ENCODE measurements at places on chromosomes 2 and 18.

- no peak for DNase-seq
Observed at GRCh38 chr2:41000374-41000773, 548.5 kb upstream of the SLC8A1 start.

DNA sequence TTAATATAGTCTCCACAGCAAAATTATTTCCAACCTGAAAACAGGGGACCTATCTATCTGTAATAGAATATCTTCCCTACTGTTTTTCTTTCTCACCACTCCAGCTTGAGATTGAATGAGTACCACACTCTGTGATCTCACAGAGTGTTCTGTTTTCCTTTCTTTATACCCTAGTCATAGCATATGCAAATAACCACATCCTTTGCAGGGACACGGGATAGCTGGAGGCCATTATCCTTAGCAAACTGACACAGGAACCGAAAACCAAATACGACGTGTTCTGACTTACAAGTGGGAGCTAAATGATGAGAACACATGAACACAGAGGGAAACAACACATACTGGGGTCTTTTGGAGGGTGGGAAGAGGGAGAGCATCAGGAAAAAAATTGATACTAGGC is 224.7 kb downstream of the SLC8A1 start:
- DNase-seq = no peak

DNA sequence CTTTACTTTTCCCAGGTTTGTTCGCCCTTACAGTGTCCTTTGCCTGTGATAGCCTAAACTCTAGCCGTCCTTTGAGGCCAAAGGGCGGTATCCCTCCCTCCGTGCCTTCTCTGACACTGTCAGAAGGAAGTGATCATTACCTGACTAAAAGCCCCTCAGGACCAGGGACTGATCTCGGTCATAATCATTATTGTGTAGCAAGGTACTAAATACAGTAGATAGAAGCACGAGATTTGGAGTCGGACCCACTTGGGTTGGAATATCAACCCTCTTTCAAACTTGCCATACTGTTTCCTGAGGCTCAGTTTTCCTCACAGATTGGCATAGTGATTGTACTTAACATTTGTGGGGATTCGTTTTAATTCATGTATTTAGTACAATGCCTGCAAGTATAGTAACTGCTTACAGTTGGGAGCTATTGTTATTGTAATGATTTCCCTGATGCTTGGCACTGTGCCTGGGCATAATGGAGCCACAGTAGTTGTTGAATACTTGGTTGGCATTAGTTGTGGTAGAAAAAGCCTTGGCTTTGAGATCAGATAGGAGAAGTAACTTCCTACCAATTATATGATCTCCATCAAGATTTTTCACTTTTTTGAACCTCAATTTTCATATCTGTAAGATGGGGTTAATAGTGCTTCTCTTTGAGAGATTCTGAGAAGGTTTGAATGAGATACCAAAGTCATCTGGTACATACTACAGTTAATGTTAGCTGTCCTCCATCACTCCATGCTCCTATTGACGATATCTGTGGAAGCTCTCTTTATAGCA is 836 bp downstream of the STK11IP start:
- DNase-seq = no peak

DNA sequence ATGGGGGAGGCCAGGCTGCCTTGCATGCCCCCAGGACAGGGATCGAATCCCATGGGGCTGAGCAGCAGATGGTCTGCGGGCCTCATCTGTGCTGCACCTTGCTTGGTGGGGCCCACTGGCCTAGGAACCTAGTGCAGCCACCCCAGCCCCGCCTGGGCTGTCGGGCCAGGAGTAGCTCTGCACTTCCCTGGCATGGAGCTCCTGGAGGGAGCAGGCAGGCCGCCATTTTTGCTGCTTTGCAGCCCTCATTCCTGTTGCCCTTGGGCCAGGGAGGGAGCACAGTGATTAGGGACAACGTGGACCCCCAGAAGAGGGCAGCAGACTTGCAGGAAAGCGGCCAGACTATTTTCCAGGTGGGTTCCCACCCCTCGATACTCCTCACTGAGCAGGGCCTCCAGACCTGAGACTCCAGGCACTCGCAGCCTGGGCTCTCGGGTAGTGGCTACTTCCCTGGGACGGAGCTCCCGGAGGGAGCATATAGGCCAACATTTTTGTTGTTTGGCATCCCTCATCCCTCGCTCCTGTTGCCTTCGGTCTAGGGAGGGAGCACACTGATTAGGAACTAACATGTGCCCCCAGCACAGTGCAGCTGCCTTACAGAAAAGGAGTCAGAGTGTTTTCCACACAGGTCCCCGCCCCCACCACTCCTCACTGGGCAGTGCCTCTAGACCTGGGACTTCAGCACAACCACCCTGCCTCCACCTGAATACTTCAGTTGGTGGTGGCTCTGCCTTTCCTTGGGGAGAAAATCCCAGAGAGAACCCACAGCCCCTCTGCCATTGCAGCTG is 99.5 kb downstream of the MAIP1 start:
- no peak for DNase-seq

- no peak for DNase-seq
Observed at GRCh38 chr2:206708286-206708685, 9.9 kb downstream of the DYTN start.

GRCh38 chr2:46679761-46680160 is 200.4 kb downstream of the TMEM247 start:
- no peak for DNase-seq

DNA sequence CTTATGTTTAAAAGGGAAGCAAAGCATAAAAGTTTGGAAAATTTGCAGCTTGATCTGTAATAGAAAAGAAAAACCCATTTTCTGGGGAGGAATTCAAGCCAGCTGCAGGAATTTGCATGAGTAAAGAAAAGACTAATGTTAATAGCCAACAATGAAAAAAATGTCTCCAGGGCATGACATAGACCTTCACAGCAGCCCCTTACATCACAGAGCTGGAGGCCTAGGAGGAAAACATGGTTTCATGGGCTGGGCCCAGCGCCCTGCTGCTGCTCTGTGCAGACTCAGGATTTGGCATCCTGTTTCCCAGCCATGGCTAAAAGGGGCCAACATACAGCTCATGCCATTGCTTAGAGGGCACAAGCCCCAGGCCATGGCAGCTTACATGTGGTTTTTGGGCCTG is 411.6 kb upstream of the MC4R start:
- DNase-seq = no peak

- DNase-seq = peak; percentile 47
Observed at GRCh38 chr2:227411320-227411989, 23.7 kb upstream of the SCYGR1 start.

DNA sequence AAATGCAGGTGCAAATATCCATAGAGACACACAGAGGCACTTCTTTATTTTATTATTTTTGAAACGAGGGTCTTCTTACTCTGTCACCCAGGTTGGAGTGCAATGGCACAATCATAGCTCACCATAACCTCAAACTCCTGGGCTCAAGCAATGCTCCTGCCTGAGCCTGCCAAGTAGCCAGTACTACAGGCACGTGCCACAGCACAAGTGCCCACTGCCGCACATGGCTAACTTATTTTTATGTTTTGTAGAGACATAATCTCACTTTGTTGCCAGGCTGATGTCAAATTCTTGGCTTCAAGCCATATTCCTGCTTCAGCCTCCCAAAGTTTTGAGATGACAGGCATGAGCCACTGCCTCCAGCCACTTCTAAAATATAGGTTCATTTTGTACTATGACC is 537.6 kb downstream of the THSD7B start:
- no peak for DNase-seq

GRCh38 chr18:12657684-12658425 is at the start of gene SPIRE1:
Gene SPIRE1 (minus strand): TSS chr18:12658107. CDS start chr18:12657866, 241 bp downstream.
- peak; percentile 36 for DNase-seq

DNA sequence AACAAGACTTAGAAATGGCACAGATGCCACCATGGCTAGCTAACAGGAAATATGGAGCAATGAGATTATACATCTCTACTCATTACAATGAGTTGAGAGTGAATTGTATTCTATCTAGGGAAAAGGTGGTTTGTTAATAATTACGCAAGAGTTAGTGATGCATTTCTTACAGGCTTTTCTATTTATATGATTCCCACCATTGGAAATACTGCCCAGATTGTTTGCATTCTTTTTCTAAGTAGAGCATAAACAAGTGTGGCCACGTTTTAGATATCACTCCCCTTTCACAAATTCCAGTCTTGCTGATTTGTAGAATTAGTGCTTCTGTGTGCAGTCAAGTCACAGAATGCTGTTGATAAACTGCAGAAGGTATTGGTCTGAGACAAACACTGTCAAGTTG is 56.6 kb downstream of the ZNF804A start:
- DNase-seq = no peak

GRCh38 chr2:205984381-205984780 is 101.6 kb downstream of the INO80D start:
- DNase-seq = no peak

- DNase-seq = no peak
Observed at GRCh38 chr2:186503827-186504606, 18.0 kb downstream of the ZC3H15 start.

DNA sequence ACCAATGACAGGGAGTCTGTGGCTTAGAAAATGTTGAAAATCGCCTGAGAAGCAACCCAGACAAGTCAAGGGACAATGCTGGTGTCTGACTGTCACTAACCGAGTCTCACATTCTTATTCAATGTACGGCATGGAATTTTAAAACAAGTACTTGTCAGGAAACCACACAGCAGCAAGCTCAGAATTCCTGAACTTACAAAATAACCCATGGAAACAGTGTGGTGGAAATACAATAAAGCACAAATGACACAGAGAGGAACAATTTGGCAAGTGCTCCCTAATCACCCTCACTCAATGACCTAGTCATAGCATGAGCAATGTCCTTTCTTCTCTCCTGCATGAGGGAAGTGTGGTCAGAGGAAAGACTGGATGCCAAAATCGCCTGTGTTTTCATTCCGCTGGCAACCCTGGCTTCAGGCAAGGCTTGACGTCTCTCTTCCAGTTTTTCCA is 154.0 kb downstream of the SATB2 start:
- no peak for DNase-seq

GRCh38 chr18:70553245-70553935 is 264.5 kb downstream of the SOCS6 start:
- no peak for DNase-seq

DNA sequence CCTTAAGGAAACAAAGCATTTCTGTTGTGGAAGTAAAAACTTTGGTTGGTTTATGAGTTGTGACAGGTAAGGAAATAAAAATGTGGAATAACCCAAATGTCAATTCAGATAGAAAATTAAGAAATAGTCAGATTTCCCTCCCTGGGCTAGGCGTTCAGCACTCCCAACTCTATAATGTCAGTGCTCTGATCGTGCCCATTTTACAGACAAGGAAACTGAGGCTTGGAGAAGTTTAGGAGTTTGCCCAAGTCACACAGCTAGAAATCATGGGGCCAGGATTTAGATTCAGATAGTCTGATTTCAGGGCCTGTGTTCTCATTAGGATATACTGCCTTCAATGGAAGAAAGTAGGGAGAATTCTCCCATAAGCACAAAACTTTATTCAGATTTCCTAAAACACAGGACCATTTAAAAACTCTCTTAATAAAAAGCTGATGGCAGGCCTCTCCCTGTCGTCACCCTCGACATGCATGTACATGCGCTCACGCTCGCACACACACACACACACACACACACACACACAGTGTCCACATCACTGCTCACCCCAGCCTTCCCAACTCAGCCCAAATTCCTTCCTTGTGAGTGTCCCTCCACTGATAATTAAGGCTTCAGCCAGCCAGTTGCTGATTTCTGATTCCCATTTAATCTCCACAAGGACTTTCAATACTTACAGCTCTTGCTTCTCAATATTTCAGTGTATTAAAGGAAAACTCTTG is 49.1 kb upstream of the SLC14A2 start:
- DNase-seq = no peak

GRCh38 chr2:71070294-71071093 is 2.0 kb downstream of the NAGK start:
- no peak for DNase-seq

GRCh38 chr18:57942493-57942892 is 101.5 kb upstream of the NEDD4L start:
- no peak for DNase-seq

GRCh38 chr18:23852236-23853045 is 162.1 kb upstream of the TTC39C start:
- no peak for DNase-seq

DNA sequence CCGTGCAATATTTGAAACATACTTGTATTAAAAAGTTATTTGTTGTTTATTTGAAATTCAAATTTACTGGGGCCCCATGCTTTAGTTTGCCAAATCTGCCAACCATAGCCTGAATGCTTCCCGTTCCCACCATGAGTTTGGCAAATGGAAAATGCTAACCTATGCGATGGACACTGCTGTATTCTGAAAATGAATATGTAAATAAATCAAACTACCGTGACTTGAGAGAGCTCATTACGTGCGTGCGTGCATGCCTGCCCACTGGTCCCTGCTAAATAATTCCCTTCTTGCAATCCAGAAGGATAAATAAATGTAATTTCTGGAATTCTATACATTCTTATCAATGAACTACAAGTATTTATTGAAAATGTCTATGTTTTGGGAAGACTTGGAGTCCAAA is 3.2 kb downstream of the BOD1L2 start:
- DNase-seq = no peak

DNA sequence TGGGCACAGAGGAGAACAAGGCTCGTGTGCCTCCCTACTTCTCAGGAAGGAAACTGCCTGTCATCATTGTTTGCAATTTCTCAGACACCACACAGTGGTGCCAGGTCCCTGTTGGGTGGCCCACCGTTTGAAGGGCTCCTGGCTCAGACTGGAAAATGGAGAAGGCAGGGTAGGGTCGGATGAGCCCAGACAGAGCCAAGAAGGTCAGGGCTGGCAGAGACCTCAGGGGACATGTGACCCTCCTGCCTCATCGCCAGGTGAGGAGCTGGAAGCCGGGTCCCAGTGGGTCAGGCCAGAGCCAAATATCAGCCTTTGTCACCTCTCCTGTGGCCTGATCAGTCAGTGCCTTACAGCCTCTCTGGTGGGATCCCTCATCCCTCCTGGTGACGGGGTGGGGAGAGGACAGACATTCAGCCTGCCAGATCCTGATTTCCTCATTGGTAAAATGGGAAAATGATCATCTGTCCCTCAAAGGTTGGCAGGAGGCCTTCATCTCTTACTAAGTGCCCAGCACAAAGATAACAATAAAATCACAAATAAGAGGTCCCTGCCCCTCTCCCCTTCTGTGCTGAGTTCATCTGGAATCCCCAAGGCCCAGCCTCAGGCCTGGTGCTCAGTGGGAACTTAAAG is 117.6 kb downstream of the CAPN13 start:
- DNase-seq = no peak

GRCh38 chr2:3522961-3523421 is 3.7 kb upstream of the ADI1 start:
- no peak for DNase-seq

DNA sequence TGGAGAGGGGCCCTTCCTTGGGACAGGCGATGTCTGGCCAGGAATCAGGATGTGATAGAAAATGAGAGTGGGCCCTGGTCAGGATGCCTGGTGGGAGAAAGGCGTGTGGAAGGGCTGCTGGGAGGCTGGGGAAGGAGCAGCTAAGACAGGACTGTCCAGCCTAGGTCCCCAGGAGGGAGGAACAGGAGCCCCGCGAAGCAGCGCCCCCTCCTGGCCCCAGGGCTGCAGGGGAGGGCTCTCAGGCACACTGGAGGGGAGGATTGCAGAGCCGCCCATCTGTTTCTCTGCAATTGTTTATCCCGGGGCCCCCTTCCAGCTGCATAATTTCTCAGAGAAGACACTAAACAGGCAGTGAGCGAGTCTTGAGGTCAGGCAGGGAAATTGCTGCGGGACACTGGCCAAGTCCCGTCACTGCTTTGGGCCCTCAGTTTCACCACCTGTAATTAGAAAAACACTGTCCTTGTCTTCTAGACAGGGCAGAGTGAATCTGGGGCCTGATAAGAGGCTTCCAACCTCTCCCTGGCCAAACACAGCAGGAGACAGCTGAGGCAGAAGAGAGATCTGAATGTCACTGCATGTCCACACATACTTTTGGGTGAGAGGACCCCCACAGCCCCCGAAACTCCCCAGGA is 3.9 kb upstream of the NPPC start:
- DNase-seq = no peak

- DNase-seq = no peak
Observed at GRCh38 chr18:74126684-74127655, 20.7 kb downstream of the FBXO15 start.
